Cerebellar cortex (tissue), 1 donor: ENCODE measurements at places on chromosomes 4 and X.
A peak's percentile ranks its signal among the peaks of the same experiment; 100 is the strongest.

GRCh38 chr4:105158837-105159236, 12.2 kb downstream of the TET2 start:
- no peak for DNase-seq

- no peak for DNase-seq
Observed at GRCh38 chr4:8370835-8371595, 69.5 kb downstream of the ACOX3 start.

DNA sequence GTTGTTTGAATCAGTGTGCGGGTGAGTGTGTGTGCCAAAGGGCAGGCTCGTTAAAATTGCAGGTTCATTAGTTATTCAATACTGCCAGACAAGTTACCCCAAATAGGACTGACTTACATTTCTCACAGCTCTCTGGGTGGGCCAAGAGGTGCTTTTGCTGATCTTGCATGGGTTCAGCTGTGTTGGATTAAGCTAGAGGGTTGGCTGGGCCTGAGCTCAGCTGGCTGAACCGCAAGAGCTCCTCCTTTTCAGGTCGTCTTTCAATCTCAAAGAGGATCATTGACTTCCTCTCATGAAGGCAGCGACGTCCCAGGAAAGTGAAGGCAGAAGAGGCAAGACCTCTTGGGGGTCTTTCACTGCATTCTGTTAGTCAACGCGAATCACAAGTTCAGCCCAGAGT, 343.3 kb upstream of the FRG1 start:
- no peak for DNase-seq

DNA sequence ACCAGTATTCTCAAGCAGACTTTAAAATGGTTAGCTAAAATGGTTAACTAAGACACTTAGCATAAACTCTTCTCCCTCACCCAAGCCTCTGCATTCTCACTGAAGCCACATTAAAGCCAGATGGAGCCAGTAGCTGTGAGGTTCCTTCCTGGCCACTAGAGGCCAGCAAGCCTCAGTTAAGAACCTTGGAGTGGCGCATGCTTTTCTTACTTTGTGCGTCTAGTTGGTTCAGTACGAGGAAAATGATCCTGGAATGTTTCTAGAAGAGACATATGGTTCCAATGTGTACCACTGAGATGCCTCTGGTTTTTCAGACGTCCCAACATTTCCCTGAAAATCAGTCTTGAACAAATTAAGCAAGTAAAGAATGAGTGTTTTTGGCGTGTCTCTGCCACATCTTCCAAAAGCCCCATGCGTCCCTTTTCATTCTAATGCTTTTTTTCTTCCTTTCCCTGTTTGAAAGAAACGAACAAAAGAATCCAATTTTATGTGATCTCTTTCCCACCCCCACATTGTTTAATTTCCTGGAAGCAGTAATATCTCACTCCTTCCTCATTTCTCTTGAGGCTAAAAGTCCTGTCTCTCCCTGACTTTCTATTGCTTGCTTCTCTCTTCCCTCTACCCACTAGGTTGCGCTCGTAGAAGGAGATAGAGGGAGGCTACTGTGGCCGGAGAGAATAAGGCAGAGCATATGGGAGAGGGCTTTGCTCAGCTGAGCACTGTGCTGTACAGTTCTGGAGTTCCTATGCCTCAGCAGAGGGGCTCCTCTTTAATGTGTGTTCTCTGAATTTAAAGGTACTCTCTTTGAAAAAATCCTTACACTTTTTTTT, 82.9 kb upstream of the TAB3 start:
- DNase-seq, result peak; percentile 37

DNA sequence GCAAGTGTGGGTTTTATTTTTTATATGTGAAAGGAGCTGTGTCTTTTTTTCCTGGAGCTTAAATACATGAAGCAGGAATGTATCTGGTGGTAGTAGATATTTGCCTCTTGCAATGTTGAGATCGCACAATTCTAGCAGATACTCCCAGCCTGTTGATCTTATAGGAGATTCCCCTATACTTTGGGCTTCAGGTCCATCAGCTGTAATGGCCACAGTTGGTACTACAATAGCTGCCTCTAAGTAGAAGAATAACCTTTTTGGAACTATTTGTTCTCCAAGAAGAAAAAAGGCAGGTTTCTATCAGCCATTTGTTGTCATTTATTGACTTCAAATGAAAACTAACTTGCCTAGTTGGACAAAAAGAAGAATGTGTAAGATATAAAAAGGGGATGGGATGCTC, 37.7 kb downstream of the LIMCH1 start:
- no peak for DNase-seq

- DNase-seq, result no peak
Observed at GRCh38 chr4:80075995-80076675, 3.1 kb upstream of the ANTXR2 start.

- DNase-seq, result no peak
Observed at GRCh38 chr4:2172161-2172560, 69.8 kb downstream of the HAUS3 start.

- no peak for DNase-seq
Observed at GRCh38 chr4:153113838-153114105, 90.5 kb upstream of the TRIM2 start.

DNA sequence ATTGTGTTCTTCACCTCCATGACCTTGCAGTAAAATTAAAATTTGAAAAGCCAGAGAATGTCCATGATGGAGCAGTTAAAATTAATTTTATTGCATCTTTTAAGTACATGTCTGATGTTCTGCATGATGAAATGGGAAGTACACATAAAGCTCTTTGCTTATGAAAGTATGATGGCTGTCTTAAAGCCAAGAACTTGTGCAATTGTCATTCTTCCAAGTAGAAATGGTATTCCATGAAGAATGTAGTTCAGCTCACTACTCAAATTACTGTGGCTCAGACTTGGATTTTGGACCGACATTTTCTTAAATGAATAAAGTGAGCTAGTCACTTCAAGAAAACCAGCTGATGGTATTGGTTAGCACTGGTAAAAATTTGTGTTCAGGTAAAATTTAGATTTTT, 161.7 kb upstream of the CXCL13 start:
- DNase-seq, result no peak

GRCh38 chrX:10485326-10485725, 135.1 kb downstream of the MID1 start:
- no peak for DNase-seq

- no peak for DNase-seq
Observed at GRCh38 chr4:15690020-15690809, 8.6 kb downstream of the FAM200B start.

- no peak for DNase-seq
Observed at GRCh38 chr4:173333658-173334084, 487 bp downstream of the HMGB2 start.

- no peak for DNase-seq
Observed at GRCh38 chrX:143800150-143800549, 79.6 kb upstream of the SPANXN2 start.

- no peak for DNase-seq
Observed at GRCh38 chr4:109321232-109321631, 18.8 kb upstream of the COL25A1 start.

DNA sequence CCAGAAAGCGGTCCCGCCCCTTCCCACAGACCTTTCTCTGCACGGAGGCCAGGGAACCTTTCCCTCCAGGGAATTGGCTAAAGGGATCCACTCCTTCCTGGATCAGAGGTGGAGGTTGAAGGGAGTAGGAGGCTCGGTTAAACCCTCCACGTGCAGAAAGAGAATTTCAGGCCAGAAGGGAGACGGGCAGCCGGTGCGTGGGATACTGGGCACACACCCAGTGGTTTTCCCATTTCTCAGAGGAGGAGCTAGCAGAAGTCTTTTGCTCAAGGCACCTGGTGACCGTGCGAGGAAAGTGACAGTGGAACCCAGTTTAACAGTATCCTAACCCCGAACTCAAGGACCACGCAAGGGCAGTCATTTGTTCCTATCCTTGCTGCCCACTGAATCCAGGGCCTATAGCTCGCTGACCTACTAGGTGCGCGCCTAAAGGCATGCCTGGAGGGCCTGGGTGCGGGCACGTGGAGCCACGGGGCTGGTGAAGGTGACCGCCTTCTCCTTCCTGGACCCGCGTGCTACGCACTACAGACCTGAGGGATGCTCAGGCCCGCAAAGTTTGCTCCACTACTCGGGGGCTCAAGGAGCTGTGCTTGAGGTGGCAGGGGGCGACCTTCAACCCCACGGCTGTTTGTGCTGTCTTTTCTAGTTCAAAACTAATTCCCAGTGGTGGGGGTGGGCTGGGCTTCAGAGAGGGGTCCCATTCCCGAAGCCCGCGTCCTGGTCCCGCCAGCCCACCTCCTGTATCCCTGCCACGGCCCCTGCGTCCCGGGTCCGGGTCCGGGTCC, 587 bp upstream of the AFF2 start:
- peak; percentile 24 for DNase-seq

GRCh38 chrX:40145001-40145922, 47.5 kb upstream of the BCOR start:
- DNase-seq, result no peak

GRCh38 chr4:17816142-17816541, 5.4 kb downstream of the NCAPG start:
- DNase-seq, result no peak

GRCh38 chrX:103932133-103932532, 30.3 kb upstream of the TMSB15B start:
- no peak for DNase-seq

DNA sequence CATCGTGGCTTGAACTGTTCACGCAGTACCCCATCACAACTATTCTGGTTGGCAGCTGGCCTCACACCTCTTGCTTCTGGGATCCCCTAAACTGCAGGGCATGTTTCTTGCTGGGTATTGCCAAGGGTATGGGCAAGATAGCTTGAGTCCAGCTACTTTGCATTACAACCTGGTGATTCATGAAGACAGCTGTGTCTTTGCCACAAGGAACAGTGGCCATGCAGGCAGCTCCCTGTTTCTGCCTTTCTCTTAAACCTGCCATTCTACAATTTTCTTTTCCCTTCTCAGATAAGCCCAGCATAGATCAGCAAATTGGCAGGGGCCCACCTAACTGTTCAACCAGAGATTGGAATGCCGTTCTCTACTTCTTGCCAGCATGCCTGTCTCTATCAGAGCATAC, 42.8 kb downstream of the TENM3 start:
- DNase-seq, result no peak

- DNase-seq, result no peak
Observed at GRCh38 chrX:67545893-67546495, 2.2 kb downstream of the AR start.

- DNase-seq, result no peak
Observed at GRCh38 chr4:14383652-14384051, 618.6 kb upstream of the CPEB2 start.

DNA sequence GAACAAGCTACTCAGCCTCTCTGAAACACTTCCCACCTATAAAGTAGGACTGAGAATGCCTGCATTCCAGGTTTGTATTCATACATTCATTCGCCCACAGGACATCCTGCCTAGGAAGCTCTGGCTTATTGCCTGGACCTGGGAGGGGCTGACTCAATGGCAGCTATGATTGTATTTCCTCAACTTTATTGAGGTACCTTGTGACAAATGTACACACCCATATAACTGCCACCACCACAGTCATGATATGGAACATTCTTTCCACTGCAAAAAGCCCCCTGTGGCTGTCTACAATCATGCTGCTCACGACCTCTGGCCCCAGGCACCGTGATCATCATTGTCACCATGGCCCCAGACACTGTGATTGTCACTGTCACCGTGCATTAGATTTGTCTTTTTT, 68.3 kb downstream of the ABLIM2 start:
- DNase-seq, result no peak

- no peak for DNase-seq
Observed at GRCh38 chr4:8276358-8277240, 7.0 kb downstream of the HTRA3 start.

DNA sequence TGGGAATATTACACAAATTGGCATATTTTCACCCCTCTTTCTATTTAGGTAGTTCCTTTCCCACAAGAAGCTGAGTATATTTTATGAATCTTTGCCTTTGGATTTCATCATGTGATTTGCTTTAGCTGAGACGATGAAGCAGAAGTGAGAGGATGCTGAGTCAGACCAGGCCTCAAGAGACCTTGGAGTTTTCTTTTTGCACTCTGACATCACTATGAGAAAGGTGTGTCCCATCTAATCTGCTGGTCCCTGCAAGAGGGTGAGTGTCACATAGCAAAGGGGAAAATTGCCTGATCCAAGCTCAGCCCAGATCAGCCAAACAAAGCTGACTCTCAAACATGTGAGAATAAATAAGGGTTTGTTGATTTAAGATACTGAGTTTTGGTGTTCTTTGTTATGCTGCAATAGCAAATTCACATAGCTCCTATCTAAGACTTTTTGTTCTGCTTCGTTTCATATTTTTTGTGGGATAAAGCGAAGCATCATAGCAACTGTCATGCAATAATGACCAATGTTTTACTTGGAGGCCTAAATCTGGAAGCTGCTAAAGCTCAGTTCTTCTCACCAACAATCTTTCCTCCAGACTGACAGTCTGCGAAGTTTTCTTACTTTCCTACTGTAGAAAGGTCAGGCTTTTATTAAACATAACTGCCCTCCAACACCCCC, 176.9 kb downstream of the PDHA2 start:
- no peak for DNase-seq

GRCh38 chr4:84220990-84221389, 278.1 kb downstream of the NKX6-1 start:
- no peak for DNase-seq

DNA sequence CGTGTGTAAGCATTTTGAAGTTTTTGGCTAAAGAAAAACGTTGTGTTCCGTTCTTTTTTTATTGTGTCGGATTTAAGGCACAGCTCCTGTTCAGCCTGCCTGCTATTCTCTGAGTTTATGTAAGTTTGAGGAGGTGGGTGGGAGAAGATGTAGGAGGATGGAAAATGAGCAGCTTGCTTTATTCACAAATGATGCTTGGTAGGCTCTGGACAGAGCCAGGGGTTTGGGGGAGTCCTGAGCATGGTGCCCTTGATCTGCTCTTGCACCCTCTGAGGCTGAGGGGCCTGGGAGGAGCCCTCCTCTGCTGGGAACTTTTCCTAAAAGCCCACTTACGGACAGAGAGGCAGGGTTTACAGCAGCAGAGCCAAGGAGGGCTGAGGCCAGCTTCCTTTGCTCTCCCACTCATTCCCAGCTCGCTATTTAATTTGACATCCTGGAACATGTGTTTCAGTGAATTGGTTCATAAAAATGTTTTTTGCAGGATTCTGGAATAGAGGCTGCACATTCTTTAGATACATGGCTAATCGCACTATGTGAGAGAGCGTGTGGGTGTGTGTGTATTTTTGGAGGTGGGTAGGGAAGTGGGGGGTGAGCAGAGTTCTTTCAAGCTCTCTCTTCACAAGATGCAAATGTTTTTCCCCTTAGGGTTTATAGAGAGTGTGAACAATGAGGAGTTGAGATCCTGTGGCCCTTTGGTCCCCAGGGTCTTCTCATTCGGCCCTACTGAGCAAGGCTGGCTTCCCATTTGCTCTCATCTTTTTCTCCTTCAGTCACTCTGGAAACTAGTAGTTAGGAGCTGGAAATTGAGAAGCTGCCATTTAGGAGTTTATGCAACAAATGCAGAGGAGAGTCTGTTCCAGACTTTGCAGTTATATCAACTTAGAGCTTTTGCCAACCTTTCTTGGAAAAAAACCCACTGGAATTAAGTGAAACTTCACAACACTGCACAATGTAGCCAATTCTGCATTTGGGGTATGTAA, 32.1 kb downstream of the TMEM131L start:
- no peak for DNase-seq
